ENCODE measurements at places on chromosomes 16 and 17.

GRCh38 chr17:12242345-12242954 is 221.8 kb downstream of the MAP2K4 start:
- DNase-seq, result no peak

GRCh38 chr16:16867973-16868372 is 489.0 kb downstream of the NPIPA7 start:
- no peak for DNase-seq

- DNase-seq, result no peak
Measured at GRCh38 chr16:88772871-88773811, 11.9 kb downstream of the PIEZO1 start.

DNA sequence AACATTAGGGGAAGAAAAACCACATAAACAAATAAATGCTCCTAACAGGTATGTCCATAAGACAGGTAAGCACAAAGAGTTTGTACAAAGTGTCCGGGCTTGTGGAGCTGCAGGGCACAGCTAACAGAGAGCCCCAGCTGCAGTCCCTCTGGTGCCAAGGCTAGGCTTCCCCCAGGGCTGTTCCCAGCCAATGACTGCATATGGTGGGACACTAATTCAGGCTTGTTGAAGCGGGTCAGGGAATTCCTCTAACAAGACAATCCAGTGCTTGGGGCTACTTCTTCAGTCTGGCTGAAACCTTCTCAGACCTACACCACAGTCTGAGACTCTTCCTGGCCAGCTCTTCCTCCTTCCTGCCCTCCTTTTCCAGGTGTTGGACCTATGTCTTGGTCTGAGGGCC is 51.7 kb upstream of the ALDH3A1 start:
- no peak for DNase-seq

- DNase-seq, result no peak
Measured at GRCh38 chr16:86396422-86396821, 113.9 kb upstream of the FOXF1 start.

GRCh38 chr16:64950731-64951130 is 171.1 kb downstream of the CDH11 start:
- DNase-seq, result no peak

- no peak for DNase-seq
Measured at GRCh38 chr16:75627851-75628250, 4.8 kb upstream of the ADAT1 start.

GRCh38 chr16:81932668-81933067 is 78.6 kb downstream of the SDR42E1 start:
- no peak for DNase-seq

GRCh38 chr17:34565713-34566112 is 13.7 kb upstream of the TMEM132E start:
- no peak for DNase-seq

Data from stimulated activated CD4-positive, alpha-beta T cell treated with anti-CD3 and anti-CD28 coated beads, Interleukin-1b, Interleukin-23, amount 100 ng/mL, for 1 hour (primary cell).